ENCODE measurements at places on chromosomes 4 and X. TPM values are rescaled to one million over a fixed set of nuclear protein-coding genes. Genes with fewer than 3 reads are reported as not detected.
A peak's percentile ranks its signal among the peaks of the same experiment; 100 is the strongest.

CPE gene
- total RNA-seq = 123 TPM

MRPL1 gene
- 29.3 TPM for total RNA-seq

PPEF1 gene
- total RNA-seq = not detected

MAGEB2 gene
- total RNA-seq = not detected

DNA sequence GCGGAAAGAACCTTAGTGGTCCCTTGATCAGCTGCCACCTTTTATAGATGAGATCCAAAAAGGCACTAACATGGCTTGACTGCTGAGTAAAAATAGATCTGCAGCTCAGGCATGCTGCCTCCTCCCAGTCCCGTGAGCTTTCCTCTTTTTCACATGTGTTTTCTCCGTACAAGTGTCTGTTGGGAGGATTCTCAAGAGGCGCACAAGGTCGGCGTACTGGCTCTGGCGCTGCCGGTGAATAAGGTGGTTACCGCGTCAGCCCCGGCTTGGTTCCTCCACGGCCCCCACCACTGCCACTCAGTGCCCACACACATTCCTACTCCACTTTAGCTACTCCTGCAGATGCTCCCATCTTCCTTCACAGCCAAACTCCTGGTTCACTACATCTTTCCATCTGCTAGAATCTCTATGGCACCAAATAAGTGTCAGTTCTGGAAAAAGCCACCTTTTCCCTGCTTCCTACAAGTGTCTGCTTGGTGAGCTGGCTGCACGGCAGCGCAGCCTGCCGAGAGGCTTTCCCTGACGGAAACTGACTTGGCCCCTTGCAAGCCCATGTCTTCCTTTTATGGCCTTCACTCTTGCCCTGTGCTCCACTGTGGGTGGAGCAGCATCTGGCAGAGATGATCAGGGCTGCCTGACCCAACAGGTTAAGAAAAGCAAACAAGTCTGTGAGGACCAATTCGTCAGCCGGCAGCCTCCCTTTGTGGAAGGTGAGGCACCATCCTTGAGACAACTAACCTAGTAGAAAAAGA is 99.8 kb downstream of the KLHL8 start:
- no peaks in the 10 kb centered on the region for H3K27me3 ChIP-seq
- H3K36me3 ChIP-seq = peaks cover 9% of the 10 kb centered on the region
- no peak overlapping the region for H3K4me3 ChIP-seq
- H3K27ac ChIP-seq = no peak overlapping the region
- DNase-seq = peak; percentile 34
- H3K4me1 ChIP-seq = peaks cover 21% of the 10 kb centered on the region

BEX1 gene
- not detected for total RNA-seq

- H3K4me3 ChIP-seq = no peak overlapping the region
- no peaks in the 10 kb centered on the region for H3K27me3 ChIP-seq
- no peaks in the 10 kb centered on the region for H3K4me1 ChIP-seq
- H3K36me3 ChIP-seq = no peaks in the 10 kb centered on the region
Measured at GRCh38 chrX:118928151-118928550, 46.3 kb upstream of the LONRF3 start.

PASD1 gene
- total RNA-seq = not detected

DNA sequence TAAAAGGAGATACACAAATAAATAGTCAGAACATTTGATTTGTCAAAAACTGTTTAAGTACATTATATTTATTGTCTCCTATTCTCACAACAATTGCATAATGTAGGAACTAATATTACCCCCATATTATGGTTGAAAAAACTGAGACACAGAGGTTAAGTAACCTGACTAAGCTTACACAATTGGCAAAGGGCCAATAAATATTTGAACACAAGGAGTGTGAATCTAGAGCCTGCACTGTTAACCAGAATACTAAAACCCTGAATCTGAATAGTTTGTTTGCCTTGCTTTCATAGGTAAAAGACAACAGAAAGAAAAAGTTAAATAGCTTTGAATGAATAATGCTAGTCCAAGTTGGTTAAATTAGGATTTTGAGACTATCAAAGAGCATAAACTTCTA is 55.2 kb downstream of the IL13RA2 start:
- no peak overlapping the region for H3K27ac ChIP-seq
- no peaks in the 10 kb centered on the region for H3K4me1 ChIP-seq
- H3K36me3 ChIP-seq = no peaks in the 10 kb centered on the region
- DNase-seq = no peak
- H3K4me3 ChIP-seq = no peak overlapping the region

AFF2 gene
- 17.0 TPM for total RNA-seq

ODAPH gene
- not detected for total RNA-seq

PHEX gene
- under 0.01 TPM for total RNA-seq

GRCh38 chr4:139692309-139693012 is 26.8 kb downstream of the MGST2 start:
- no peak overlapping the region for H3K4me3 ChIP-seq
- H3K4me1 ChIP-seq = no peaks in the 10 kb centered on the region
- no peaks in the 10 kb centered on the region for H3K27me3 ChIP-seq
- H3K36me3 ChIP-seq = peaks cover 26% of the 10 kb centered on the region
- DNase-seq = no peak
- H3K27ac ChIP-seq = no peak overlapping the region

PRICKLE3 gene
- 27.8 TPM for total RNA-seq

DNA sequence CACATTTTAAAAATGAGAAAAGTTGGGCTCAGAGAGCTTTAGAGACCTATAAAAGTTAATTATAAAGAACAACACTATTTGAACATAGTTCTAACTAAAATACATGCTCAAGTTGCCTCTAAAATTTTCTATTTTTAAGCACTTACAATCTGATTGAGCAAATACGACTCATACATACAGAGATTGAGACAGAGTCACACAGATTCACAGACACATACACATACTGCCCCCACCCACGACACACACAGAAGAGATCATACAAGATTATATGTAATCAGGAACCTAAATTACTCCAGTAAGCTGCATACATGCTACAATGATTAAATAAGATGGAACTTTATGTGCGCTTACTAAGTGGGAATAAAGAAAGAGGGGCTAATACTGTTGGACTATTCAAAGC is 2.7 kb upstream of the ASB5 start:
- H3K27me3 ChIP-seq = no peaks in the 10 kb centered on the region
- H3K4me3 ChIP-seq = no peak overlapping the region
- no peak for DNase-seq
- no peaks in the 10 kb centered on the region for H3K4me1 ChIP-seq

EMCN gene
- 13.2 TPM for total RNA-seq

- H3K27me3 ChIP-seq = no peaks in the 10 kb centered on the region
- H3K36me3 ChIP-seq = no peaks in the 10 kb centered on the region
- DNase-seq = no peak
- no peak overlapping the region for H3K4me3 ChIP-seq
- no peak overlapping the region for H3K27ac ChIP-seq
Measured at GRCh38 chrX:14832586-14832985, 40.3 kb downstream of the FANCB start.

UBE2K gene
- total RNA-seq = 22.4 TPM

GRCh38 chrX:20393944-20394343 is 127.2 kb upstream of the RPS6KA3 start:
- no peak overlapping the region for H3K4me3 ChIP-seq
- no peak for DNase-seq
- no peaks in the 10 kb centered on the region for H3K4me1 ChIP-seq

- no peak for DNase-seq
- H3K27me3 ChIP-seq = no peaks in the 10 kb centered on the region
- H3K36me3 ChIP-seq = no peaks in the 10 kb centered on the region
- H3K4me3 ChIP-seq = no peak overlapping the region
Measured at GRCh38 chr4:1685235-1686150, 1.4 kb upstream of the FAM53A start.

GRCh38 chr4:92992758-92993157 is 689.0 kb downstream of the GRID2 start:
- no peaks in the 10 kb centered on the region for H3K36me3 ChIP-seq
- DNase-seq = no peak
- no peak overlapping the region for H3K4me3 ChIP-seq
- H3K27me3 ChIP-seq = no peaks in the 10 kb centered on the region

GRCh38 chr4:161393602-161394001 is 770.2 kb downstream of the FSTL5 start:
- no peak overlapping the region for H3K4me3 ChIP-seq
- no peaks in the 10 kb centered on the region for H3K4me1 ChIP-seq
- H3K27me3 ChIP-seq = no peaks in the 10 kb centered on the region
- no peak overlapping the region for H3K27ac ChIP-seq

DNA sequence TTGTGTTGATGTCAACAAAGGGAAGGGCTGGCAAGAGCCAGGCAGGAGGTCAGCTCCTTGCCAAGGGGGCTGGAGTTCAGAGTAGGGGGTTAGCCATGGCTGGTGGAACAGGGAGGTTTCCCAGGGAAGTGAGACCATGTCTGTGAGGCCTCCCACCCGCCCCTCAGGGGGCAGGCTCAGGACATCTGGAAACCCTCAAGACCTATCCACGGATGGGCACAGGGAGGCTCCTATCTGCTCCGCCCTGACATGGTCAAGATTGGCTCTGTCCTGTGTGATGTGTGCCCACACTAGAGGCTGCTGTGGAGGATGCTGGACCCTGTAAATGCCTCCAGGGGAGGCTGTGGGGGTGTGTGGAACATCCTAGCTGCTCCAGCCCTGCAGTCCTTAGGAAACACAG is 8.0 kb upstream of the TMEM185A start:
- H3K4me3 ChIP-seq = no peak overlapping the region
- no peak overlapping the region for H3K27ac ChIP-seq
- no peaks in the 10 kb centered on the region for H3K36me3 ChIP-seq

DNA sequence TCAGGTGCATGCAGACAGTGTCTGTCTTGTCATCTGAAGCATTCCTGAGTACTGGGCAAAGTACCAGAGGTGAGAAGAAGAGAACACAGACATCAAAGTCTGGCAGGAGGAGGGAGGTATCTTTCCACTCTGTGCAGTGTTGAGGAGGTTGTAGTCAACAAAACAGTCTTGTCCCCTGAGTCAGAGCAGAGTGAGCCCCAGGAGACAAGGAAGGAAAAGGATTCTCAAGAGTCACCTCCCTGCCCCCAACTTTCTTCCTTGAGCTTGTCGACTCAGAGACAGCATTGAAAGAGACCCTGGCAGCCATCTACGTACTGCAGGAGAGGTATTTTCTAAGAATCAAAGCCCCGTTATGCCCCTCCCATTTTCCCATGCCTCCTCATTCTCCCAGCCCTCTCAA is 4.4 kb upstream of the SRPX start:
- H3K4me3 ChIP-seq = no peak overlapping the region
- H3K27ac ChIP-seq = no peak overlapping the region
- H3K36me3 ChIP-seq = no peaks in the 10 kb centered on the region
- no peaks in the 10 kb centered on the region for H3K27me3 ChIP-seq
- no peaks in the 10 kb centered on the region for H3K4me1 ChIP-seq

XK gene
- under 0.01 TPM for total RNA-seq

GRCh38 chr4:69909195-69909594 is 21.7 kb upstream of the CSN1S1 start:
- no peaks in the 10 kb centered on the region for H3K27me3 ChIP-seq
- H3K36me3 ChIP-seq = no peaks in the 10 kb centered on the region
- no peak overlapping the region for H3K27ac ChIP-seq
- H3K4me1 ChIP-seq = no peaks in the 10 kb centered on the region
- DNase-seq = no peak

DNA sequence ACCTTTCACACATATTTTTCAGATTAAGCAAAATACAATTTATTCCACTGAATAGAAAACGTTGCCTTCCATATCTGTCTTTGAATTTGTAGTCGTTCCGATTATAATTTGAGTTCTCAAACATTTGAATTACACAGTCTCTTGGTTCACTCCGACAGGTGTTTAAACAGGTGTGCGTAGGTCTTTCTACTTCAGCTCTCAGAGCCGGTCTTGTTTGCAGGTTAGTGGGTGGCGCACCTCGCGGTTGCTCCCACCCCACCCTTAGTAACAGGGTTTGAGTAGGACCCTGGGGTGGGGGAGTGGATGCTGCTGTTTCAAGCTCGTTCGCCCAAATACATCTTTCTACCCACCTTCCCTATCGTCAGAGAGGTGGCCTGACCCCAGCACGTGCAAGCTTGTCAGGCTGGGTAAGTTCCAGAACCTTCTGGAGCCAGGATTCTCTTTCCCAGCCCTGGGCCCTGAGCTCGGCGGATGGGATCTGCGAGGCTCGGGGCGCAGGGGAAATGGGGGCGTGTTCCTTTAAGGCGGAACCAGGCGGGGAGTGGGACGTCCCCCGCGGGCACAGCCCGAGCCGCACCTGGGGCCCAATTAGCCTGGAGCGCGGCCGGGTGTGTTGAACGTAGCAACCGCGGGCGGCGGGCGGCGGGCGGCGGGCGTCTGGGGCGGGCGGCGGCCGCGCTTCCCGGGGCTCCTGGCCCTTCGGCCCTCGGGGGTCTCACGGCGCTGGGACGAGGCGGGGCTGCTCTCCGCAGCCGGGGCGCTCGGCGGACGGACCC is at the start of gene FAM149A:
Gene FAM149A (plus strand): TSS at position 591 of the 776 bp plus-strand sequence.
- no peaks in the 10 kb centered on the region for H3K27me3 ChIP-seq
- peak within 1 kb of the TSS; percentile 62 for H3K27ac ChIP-seq
- DNase-seq = no peak
- H3K36me3 ChIP-seq = no peaks in the 10 kb centered on the region
- H3K4me1 ChIP-seq = no peaks in the 10 kb centered on the region
- H3K4me3 ChIP-seq = peak within 1 kb of the TSS; percentile 54

GRCh38 chr4:155543126-155543765 is 123.4 kb upstream of the GUCY1A1 start:
- no peak for DNase-seq
- no peaks in the 10 kb centered on the region for H3K36me3 ChIP-seq
- H3K4me1 ChIP-seq = no peaks in the 10 kb centered on the region
- H3K27ac ChIP-seq = no peak overlapping the region
- no peak overlapping the region for H3K4me3 ChIP-seq
- no peaks in the 10 kb centered on the region for H3K27me3 ChIP-seq

MAGEH1 gene
- 62.7 TPM for total RNA-seq

SNCA gene
- 84.3 TPM for total RNA-seq

- H3K27me3 ChIP-seq = no peaks in the 10 kb centered on the region
- H3K4me3 ChIP-seq = no peak overlapping the region
- no peak overlapping the region for H3K27ac ChIP-seq
- no peak for DNase-seq
- H3K36me3 ChIP-seq = no peaks in the 10 kb centered on the region
Measured at GRCh38 chr4:107603430-107603829, 116.6 kb downstream of the PAPSS1 start.

MAOA gene
- total RNA-seq = 168 TPM

Measured in tibial nerve (tissue), 4 donors.